Mammary epithelial cell (primary cell): ENCODE measurements at places on chromosomes 5 and 9. TPM values are rescaled to one million over a fixed set of nuclear protein-coding genes. Genes with fewer than 3 reads are reported as not detected.

Gene IFNK
- not detected in 2 replicates for total RNA-seq

Gene RFESD
- 2.1 and 3.9 TPM in 2 replicates for total RNA-seq

DNA sequence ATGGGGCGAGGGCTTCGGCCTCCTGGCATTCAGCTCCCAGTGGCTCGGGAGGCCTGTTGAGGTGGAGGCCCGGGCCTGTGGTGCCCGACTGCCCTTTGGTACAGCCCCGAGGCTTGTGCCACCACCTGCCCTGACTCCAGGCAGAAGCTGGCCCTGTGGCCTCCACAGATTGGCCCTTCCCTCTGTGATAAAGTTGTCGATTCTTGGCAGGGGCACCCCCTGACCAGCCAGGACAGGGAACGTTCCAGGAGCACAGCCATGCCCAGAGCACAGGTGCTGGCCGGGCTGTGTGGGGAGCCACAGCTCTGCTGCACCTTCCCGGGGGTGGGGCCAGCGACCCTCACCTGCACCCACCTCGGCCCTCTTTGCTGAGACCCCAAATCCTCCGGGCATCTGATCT is 32.7 kb downstream of the SLC6A18 start:
- no peak for DNase-seq

- DNase-seq = peak; percentile 54
Measured at GRCh38 chr9:129783516-129784361, 19.2 kb upstream of the TOR1B start.

DNA sequence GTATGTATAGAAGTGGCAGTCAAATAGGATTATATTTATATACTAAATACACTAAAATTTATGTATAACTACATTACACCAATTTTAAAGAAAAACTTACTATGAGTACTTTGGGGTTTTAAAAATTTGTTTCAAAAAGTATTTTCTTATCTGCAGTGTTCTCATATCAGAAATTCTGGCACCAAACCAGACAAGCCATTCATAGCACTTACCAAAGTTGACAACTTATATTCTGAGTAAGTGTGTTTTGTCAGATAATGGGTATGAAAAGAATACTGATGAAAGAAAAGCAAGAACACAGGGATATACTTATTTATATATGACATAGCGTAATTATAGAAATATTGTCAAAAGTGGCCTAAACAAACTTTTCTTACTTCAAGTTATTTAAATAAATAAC is 67.5 kb downstream of the SPEF2 start:
- no peak for DNase-seq

Gene ZNF367
- total RNA-seq = 1.4 and 7.9 TPM in 2 replicates

DNA sequence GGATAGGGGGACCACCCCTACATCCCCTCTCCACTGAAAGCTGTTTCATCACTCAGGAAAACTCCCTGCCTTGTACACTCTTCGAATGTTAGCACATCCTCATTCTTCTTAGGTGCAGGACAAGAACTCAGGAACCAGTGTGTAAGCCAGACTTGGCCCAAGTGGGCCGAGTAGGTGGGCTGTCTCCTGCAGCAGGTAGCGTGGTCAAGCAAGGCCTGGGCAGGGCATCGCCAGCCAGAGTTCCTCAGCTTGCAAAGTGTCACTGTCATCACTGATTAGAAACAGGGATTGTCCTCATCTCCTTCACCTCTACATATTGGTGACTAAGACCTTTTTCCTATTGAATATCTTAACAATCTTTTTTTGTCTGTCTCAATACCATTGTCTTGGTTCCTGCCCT is 22.3 kb downstream of the SMIM15 start:
- no peak for DNase-seq

- no peak for DNase-seq
Measured at GRCh38 chr5:39411985-39412384, 12.8 kb downstream of the DAB2 start.

- no peak for DNase-seq
Measured at GRCh38 chr5:42518595-42519221, 95.5 kb downstream of the GHR start.

Gene ACTBL2
- total RNA-seq = 0.50 TPM

Gene VCAN
- total RNA-seq = 82.9 and 99.3 TPM in 2 replicates

DNA sequence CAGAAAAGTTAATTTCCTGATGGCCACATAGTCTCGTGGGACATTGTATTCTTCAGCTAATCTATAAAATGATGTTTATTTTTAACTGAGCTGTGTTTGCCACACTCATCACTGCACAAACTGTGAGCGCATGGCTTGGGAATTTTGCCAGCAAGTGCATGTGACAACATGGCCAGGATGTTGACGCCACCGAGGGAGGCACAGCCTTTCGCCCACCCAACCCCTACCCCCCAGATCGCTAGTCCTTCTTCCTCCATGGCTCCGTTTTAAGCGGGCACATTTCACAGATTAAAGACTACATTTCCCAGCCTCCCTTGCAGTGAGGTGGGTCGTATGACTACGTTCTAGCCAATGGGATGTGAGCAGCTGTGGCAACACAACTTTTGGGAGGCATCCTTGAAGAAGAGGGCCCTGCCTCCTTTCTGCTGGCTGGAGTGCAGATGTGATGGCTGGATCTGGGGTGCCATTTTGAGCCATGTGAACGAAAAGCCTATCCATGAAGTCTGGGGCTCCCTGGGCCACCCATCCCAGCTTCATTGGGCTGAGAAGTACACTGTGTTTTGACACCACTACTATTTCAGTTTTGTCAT is 7.9 kb downstream of the NRARP start:
- peak; percentile 47 for DNase-seq

- no peak for DNase-seq
Measured at GRCh38 chr9:110288503-110288902, 32.2 kb upstream of the TXN start.

DNA sequence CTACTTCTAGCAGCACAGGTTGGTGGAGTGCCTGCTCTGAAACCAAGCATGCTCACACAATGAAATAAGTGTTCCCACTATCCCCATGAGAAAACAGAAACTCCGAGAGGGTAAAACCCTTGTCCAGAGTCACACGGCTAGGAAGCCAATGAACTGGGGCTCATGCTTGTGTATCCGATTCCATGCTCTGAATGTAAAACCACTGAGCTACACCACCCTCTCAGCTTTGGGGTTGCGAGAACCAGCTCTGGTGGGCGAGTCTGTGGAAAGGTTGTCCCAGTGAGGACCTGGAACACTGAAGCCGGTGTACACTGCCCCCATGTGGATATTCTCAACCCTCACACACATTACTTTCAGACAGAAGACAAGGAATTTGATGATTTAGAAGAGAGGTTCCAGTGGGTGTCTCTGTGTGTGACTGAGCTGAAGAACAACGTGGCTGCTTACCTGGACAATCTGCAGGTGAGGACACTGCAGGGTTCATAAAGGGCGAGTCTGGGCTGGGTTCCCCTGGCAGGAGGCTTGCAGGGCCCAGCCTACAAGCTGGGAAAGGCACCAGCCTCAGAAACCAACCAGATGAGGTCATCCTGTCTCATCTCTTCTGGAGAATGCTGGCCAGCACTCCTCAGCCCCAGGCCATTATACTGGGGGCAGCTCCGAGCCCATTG is 37.4 kb downstream of the ARHGEF37 start:
- peak; percentile 99 for DNase-seq

DNA sequence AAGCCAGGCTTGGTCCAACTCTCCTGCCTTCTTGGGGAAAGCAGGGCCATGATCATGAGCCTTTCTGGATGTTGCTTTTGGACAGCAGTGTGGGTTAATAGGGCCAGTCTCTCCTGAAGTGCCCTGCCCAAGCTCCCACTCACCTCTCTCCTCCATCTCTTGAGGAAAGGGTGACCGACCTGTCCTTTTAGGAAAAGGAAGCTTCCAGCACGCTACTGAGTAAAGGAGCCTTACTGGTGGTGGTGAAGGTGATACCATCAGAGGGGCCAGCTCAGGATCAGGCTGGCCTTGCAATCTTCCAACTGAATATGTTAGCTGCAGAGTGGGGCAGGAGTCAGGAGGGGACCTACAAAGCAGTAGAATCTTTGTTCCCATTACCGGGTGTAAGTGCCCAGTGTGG is 2.2 kb upstream of the RGS3 start:
- DNase-seq = no peak

- no peak for DNase-seq
Measured at GRCh38 chr5:173902743-173903142, 14.6 kb downstream of the CPEB4 start.

GRCh38 chr5:93591323-93591945 is 8.4 kb downstream of the NR2F1 start:
- DNase-seq = no peak

DNA sequence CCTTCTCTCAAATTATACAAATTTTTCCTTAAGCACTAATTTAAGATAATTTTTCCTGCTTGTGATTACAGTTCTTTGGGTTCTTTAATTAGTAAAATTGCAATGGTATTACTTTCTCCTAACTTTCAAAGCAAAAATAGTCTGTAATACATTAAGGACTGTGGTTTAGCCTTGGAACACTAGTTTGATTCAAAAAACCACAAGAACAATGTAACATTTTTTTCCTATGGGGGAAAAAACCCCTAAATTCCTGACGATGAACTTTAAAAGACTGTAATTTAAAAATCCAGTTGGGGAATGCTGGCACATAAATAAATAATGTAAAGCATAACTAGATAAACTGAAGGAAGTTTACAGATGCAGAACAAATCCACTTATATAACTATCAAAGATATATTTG is 65.3 kb downstream of the CDC14B start:
- DNase-seq = no peak

DNA sequence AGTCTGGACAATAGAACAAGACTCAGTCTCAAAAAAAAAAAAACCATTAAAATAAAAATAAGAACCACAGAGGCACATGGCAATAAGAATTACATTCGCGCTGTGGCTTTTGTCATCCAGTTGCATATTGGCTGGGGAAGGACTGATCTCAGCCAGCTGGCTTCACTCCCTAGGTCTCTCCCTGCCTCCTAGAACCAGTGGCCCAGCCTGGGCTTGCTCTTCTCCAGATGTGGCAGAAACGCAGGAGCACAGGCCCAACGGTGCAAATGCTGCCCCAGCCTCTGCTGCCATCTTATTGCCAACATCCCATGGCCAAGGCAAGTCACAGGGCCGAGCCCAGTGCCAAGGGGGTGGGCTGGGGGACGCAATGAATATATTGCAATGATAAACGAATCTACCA is 37.0 kb downstream of the NKX2-5 start:
- no peak for DNase-seq

Gene SAPCD2
- total RNA-seq = 2.1 and 6.9 TPM in 2 replicates

- no peak for DNase-seq
Measured at GRCh38 chr5:167296066-167296465, 995.4 kb upstream of the WWC1 start.

DNA sequence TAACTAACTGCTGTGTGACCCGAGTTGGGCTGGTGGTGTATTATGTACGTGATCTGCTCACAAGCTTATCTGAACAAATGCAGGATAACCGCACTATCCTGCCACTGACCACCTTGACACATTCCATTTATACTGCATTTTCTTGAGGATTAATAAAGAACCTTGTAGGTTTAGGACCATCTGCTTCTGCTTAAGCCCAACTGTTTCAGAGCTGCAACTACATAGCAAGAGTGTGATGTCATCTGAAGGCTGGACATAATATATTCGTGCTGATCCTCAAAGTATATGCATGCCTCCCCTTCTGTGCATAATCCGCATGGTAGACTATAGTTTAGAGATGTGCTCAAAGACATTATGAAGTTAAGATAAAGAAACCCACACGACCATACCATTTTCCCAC is 435.9 kb downstream of the BNC2 start:
- DNase-seq = no peak

- DNase-seq = no peak
Measured at GRCh38 chr9:133876144-133876543, 116.0 kb downstream of the VAV2 start.

DNA sequence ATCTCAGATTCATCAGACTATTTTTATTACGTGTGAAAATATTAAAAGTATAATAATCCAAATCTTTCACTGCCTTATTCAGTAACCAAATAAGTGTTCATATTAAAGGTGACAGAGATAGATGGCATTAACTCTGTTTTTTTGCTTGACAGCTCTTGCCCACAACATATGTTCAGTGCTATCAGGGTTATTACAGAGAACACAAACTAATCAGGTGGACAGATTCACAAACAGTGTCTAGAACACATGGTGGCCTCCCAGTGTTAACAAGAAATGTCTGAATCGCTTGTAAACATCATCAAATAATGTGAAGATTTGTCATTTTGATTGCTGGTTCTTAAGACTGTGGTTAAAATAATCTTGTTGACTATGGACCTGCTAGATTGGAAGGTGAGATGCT is 609.1 kb upstream of the GRAMD2B start:
- DNase-seq = no peak

Gene TRIP13
- 13.4 and 27.9 TPM in 2 replicates for total RNA-seq

Gene EPB41L4B
- total RNA-seq = 3.5 TPM

GRCh38 chr5:95841914-95842812 is 19.6 kb upstream of the GLRX start:
- DNase-seq = peak; percentile 37

GRCh38 chr5:165425594-165425993 is 1920.2 kb downstream of the MAT2B start:
- DNase-seq = no peak

Gene CER1
- not detected in 2 replicates for total RNA-seq
